ENCODE measurements at places on chromosomes 3 and 15.

DNA sequence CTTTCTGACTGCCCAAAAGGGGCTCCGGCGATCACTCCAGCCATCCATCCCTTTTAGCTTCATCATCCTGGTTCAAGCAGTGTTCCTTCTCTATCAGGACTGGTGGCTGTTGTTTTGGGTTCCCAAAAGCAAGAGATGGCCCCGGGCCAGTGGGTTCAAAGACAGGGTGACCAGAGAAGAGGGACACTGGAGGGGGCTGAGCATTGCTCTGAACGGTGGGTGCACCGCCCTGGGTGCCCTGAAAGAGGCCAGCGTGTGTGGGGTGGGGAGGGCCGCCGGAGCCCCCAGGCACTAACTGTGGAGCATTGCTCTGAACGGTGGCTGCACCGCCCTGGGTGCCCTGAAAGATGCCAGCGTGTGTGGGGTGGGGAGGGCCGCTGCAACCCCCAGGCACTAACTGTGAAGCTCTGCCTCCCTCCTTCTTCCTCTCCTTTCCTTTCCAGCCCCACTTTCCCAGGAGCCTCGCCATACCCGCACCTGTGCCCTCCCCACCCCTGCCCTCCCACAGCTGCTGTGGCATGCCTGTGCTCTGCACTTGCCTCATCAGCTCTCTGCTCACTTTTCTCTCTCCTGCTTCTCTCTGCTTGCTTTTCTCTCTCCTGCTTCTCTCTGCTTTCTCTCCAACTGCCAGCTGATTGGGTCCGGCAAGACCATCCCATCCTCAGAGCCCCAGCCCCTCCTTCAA lies 37.4 kb upstream of the OR4F6 start:
- DNase-seq: no peak

DNA sequence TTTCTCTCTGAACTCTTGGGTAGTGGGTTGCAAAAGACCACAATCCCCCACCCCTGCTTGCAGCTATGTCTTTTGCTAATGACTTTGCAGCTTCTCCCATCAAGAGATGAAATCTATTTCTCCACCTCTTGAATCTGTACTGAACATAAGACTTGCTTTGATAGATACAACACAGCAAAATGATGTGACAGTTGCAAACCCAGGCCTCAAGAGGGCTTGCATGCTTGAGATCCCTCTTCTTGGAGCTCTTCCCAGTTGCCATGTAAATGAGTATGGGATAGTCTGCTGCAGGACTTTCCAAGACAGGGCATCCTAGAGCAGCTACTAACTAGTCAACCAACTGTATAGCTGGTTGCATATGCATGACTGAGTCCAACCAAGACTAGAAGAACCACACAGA lies 783.6 kb downstream of the PDCD6IP start:
- DNase-seq: no peak

GRCh38 chr3:126390751-126391150 lies 4.0 kb upstream of the CFAP100 start:
- DNase-seq: no peak

DNA sequence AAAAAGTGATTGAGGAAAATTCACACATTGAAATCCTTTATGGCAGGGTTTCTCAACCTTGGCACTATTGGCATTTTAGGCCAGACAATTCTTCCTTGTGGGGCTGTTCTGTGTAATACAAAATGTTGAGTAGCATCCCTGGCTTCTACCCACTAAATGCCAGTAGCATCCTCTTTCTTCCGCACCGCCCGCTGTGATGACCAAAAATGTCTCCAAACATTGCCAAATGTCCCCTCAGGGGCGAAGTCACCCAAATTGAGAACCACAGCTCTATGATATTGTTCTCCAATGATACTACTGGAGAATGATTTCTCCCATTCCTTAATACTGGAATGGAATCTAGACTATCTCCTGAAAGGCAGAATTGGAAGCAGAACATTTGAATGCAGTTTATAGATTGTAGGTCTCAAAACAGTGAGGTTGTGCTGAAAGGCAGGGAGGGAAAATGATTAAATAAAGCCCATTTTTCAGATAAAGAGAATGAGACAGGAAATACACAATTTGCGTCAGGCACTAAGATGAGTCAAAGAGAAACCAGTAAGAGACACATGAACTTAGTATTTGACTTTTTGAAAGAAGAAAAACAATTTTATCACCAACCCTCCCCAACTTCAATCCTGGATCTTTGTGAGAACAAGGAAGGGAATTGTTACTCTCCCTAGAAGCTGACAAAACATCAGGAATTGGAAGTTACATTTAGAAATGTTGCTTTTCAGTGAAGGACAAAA lies 101.6 kb upstream of the TNIK start:
- DNase-seq: no peak

GRCh38 chr3:167996514-167996913 lies 99.2 kb downstream of the GOLIM4 start:
- DNase-seq: no peak

- no peak for DNase-seq
These were observed 130.2 kb upstream of the CFAP20DC start for GRCh38 chr3:59180006-59180405.

GRCh38 chr15:66498501-66499386 lies 1.2 kb upstream of the SNAPC5 start:
- DNase-seq: no peak

DNA sequence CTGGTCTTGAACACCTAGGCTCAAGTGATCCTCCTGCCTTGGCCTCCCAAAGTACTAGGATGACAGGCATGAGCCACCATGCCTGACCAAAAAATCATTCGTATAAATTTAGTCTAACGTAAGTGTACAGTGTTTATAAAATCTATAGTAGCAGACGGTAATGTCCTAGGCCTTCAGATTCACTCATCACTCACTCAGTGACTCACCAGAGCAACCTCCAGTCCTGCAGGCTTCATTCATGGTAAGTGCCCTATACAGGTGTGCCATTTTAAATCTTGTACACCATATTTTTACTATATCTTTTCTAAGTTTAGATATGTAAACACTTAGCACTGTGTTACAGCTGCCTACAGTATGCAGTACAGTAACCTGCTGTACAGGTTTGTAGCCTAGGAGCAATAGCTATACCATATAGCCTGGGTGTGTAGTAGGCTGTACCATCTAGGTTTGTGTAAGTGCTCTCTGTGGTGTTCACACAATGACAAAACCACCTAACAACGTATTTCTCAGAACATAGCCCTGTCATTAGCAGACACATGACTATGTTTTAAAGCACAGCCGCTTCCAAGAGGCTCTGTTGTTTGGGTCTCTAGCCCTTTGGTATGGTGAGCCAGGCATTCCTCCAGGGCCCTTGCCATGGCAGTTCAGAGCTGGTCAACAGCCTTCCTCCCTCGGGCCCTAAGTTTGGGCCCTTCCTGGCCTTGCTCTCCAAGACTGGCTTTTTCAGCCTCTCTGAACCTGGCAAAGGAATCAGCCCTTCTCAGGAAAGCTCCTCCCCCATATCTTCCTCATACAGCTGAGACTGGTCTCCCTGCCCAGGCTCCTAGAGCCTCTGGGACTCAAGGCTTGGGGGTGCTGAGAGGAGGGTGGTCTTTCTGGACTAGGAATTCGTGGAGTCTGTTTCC lies 1.9 kb upstream of the CCDC9B start:
- no peak for DNase-seq

DNA sequence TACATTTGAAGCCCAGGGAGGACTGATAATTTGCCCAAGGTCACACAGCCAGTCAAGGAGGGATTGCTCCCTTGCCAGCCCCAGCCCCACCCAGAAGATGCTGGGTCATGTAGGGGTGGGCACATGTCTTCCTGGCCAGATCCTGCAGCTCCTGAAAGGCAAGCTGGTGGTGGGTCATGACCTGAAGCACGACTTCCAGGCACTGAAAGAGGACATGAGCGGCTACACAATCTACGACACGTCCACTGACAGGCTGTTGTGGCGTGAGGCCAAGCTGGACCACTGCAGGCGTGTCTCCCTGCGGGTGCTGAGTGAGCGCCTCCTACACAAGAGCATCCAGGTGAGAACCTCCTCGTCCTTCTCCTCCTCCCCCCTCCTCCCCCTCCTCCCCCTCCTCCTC lies 13.2 kb downstream of the ISG20 start:
- DNase-seq: no peak

DNA sequence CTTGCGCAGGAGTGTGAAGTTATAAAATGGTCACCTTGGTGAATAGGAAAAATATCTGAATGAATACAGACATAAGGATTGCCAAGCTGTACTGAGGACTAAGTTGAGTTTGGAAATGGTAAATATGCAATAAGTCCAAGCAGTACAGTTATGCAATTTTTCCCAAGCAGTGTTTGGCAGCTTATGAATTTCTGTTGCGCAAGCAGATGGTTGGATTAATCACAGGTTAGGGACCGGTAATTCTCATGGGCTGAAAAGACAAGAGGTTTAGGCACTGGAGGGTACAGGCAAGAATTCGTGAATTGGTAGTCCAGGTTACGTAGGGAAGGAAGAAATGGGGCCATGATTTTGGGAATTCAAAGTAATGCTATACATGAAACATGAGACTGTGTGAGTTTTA lies 210.3 kb downstream of the RAP2B start:
- DNase-seq: no peak

All from glomerular endothelial cell (primary cell).